Stimulated activated CD8-positive, alpha-beta memory T cell treated with anti-CD3 and anti-CD28 coated beads, Interleukin-2, amount 100 ng/mL, for 1 hour (primary cell): ENCODE measurements at places on chromosomes 4 and X.

- DNase-seq = no peak
Observed at GRCh38 chr4:21307709-21308108, 607.5 kb downstream of the PACRGL start.

DNA sequence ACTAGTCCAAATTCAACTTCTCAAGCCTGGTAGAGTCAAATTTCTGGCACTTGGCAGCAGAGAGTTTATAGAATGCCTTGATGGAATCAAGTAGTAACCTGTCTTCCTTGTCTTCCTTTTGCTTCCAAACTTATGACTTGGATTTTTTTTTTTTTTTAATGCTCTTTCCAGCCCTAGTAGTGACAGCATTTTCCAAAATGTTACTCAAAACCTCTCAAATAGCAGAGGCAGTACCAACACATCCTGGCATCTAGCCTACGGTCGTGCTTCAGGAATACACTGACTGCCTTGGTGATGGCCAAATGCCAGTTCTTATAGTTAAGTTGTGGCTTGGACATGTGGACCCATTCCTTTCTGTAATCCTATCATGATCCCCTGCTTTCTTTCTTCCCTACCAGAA, 46.0 kb downstream of the GALNT7 start:
- no peak for DNase-seq

DNA sequence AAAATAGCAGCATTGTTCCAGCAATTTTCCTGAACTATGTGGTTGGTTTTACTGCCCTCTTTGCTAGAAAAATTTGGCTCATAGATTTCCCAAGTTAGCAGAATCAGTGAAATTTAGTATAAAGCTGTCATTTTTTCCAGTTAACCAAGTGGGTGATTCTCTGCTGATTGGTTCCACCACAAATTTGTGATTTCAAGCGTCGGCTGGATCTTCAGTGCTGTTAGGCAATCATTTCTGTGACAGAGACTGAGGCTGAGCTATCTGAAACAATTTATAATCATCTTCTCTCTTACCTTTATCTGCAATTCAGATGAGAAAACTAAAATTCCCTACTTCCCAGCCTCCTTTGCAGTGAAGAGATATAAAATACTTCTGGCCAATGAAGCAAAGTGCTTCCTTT, 68.6 kb upstream of the OTUD4 start:
- no peak for DNase-seq

- DNase-seq = no peak
Observed at GRCh38 chrX:67939270-67939669, 395.4 kb downstream of the AR start.

GRCh38 chrX:81120936-81121371, 80.8 kb downstream of the HMGN5 start:
- no peak for DNase-seq

DNA sequence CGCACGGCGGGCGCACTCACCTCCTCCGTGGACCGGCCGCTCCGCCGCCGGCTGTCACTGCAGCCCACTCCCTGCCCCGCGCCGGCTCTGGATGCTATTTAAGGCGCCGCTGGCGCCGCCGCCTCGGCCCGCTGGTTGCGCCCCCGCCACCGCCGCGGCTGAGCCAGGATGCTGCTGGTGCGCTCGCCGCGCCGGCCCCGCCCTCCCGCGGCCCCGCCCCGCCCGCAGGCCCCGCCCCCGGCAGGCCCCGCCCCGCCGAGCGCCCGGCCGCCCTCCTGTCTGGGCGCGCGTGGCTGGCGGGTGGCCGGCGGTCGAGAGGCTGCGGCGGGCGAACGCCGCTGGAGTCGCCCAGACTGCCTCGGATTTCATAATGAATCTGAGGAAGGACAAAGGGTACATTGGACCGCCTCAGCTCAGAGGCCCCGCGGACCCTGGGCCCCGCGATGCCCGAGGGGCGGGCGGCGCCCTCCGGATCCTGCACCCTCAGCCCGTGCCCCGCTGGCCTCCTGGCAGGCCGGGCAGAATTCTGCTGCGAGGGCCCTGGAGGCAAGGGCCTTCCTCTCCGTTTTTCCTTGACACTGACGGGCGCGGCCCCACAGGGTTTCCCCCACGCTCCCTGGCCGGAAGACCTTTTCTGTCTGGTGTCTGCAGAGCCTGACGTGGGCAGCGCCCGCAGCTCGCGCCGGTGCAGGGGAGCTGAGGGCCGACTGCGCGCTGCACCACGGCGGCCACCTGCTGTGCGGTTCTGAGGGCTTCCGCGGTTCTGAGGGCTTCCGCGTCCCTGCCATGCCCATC, at the start of gene ACSL1:
Gene ACSL1 (minus strand): TSS at position 73 of the 795 bp plus-strand sequence. CDS start 22,454 bp downstream, outside the sequence.
- peak; percentile 56 for DNase-seq

GRCh38 chrX:119997570-119997969, 54.0 kb upstream of the NKAP start:
- no peak for DNase-seq

DNA sequence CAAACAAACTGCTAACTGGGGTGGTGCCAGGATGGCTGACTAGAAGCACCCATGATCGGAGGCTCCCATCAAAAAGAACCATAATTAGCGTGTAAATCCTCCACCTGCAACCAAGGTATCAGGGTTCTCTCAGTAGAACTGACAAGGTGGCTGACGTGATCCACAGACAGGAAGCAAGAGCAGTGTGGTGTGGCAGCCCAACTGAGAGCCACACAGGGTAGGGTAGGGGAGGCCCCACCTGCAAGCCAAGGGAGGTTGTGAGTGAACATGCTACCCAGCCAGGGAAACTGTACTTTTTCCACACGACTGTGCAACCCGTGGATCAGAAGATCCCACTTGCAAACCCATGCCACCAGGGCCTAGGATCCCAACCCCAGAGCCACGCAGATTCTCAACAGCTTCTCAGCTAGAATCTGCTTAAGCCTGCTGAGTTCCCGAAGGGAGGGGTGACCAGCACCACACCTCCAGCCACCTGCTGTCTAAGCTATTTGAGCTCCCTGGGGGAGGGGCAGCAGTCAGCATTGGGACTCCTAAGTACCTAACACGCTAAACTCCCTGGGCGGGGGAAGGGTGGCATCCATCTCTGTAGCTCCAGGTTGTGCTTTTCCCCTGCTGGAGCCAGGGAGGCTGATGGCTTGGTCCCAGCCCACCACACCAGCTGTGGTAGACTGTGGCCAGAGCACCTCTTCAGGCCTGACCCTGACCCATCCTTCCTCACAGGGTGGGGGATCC, 425.1 kb downstream of the GPM6A start:
- DNase-seq = no peak

GRCh38 chr4:75484190-75484589, 30.0 kb downstream of the RCHY1 start:
- no peak for DNase-seq

GRCh38 chr4:89708903-89709421, 128.0 kb downstream of the SNCA start:
- DNase-seq = no peak

GRCh38 chr4:164931551-164932324, 45.7 kb downstream of the TRIM61 start:
- no peak for DNase-seq

DNA sequence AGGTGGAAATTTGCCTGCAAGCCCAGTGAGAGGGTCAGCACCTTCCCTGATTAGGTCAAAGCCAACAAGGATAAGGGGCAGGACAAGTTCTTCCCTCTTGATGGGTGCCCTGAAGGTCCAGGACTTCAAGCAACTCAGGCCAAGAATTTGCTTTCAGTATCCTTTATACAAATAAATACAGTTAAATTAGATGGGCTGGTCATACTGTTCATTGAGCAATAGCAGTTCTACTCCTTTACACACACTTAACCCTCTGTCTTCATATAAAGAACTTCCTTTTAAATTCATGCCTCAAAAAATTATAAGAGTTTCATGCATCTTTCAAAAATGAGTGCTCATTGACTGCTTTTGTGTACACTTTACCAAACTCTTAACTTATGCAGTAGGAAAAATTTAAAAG, 392.0 kb downstream of the SPRY1 start:
- no peak for DNase-seq

DNA sequence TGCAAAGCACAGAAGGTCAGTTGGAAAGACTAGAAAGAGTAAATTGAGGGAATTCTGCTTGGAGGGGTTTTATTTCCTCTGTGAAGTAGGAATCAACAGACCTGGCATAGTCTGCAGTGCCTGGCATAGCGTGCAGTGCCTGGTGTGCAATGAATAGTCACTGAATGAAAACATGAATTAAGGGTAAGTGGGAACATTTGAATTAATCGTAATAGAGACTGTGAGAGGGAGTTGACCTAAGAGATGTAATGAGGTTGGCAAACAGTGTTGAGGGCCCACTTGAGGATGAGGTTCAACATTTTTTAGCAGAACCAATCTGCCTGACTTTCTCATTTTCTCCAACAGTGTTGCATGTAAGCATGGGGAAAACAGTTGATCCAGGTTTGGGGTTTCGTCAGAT, 377.2 kb upstream of the FTHL17 start:
- no peak for DNase-seq

- no peak for DNase-seq
Observed at GRCh38 chr4:133316909-133317308, 167.8 kb downstream of the PCDH10 start.

- no peak for DNase-seq
Observed at GRCh38 chr4:90648791-90649190, 521.6 kb downstream of the CCSER1 start.

DNA sequence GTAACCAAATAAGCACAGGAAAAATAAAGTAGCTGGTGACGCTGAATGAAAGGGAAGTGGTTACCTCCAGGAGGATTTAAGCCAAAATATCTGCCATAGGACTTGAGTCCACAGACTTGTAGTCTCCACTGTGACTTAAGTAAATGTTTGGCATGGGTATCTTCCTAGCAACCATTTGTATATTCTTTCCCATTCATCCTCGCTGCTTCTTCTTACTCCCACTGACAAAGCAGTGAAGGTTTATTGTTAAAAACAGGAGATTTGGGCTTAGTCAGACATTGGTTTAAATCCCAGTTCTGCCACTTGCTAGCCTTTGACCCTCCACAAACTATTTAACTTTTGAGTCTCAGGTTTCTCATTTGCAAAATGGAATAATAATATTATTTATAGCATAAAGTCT, 22.3 kb downstream of the COL4A6 start:
- no peak for DNase-seq

- DNase-seq = no peak
Observed at GRCh38 chrX:13697976-13698375, 9.0 kb downstream of the RAB9A start.

GRCh38 chrX:97021680-97022079, 138.0 kb downstream of the RPA4 start:
- DNase-seq = no peak

DNA sequence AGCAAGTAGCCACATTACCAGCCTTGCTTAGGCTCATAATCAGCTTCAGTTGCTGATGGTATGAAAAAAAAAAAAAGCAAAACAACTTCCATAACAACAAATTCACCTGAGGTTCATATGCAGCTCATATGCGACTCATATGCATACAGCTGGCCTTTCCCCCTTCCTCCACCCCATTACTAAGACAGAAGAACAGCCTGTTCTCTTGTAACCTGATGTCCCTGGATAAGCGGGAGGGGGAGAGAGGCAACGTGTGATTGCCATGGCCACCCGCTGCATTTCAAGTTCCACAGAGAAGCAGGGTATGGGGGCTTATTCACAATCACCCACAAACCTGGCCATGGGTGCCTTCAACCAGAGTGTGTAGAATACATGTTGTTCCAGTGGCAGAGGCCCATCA, 95.1 kb upstream of the DGKK start:
- DNase-seq = no peak

DNA sequence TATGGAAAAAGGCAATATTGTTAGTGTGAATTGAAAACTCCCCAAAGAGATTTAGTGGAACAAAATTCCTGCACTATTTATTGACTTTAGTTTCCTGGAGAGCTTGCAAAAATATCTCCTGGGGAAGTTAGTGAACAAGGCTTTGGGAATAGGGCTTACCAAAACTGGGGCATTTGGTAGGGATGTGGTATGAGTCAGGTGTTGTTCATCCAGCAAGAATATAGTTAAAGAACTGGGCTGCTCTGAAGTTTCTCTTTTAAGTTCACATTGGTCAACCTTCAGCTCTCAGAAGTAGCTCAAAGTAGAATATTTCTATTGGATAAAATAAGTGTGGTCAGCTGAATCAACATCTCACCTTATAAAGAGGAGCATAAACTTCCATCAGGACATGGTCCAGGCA, 185.0 kb downstream of the CPE start:
- DNase-seq = no peak

DNA sequence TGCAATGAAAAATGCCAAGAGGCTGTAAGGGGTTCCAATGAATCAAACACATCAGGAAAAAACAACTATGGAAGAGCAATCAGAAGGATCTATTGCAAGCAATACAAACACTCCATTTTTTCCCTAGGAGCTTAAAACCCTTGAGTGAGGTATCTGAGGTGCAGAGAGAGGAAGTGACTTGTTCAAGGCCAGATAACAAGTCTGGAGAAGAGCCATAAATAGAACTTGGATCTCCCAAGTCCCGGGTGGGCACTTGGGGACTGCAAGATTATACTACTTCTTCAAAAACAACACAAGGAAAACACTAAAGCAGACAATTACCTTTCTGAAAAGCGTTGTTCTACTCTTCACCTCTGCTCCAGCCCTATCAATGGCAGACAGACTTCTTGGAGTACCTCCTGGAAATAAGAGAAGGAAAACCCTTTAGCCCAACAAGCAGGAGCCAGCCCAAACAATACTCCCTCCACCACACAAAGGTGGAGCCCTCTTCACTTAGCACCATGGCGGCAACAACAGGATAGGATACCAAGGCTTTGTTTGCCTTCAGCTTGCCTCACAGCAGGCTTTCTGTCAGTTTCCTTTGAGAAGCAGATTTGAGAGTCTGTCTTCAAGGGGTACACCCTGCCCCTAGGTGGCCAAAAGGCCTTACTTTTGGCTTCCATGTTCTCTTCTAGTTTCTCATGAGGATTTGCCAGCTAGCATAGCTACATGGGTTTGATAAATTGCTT, 26.0 kb downstream of the AIFM1 start:
- DNase-seq = no peak

GRCh38 chr4:134388351-134388750, 186.8 kb upstream of the PABPC4L start:
- no peak for DNase-seq

DNA sequence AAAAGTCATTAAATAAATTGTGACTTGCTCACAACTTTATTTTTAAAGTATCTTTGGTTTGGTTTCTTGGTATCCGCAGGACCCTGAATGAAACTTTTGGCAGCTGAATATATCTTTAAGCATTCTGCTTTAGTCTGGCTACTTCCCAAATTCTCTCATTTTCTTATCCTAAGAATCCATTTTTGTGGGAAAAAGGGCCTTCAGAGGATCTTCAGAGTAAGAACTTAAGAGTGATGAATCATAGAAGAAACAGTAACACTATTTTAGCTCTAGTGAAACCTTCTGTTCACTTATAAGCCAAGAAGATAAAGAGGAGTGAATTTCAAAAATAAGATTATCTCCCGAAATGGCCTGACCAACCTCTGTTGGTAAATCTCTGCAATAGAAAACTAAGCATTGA, 540.6 kb upstream of the MAGEB18 start:
- no peak for DNase-seq
